Activated naive CD8-positive, alpha-beta T cell treated with anti-CD3 and anti-CD28 coated beads, Interleukin-2, amount 10 ng/mL, durations not matched to agents 7 days and 5 days (primary cell): ENCODE measurements at places on chromosomes 3 and 15. TPM values are rescaled to one million over a fixed set of nuclear protein-coding genes. Genes with fewer than 3 reads are reported as not detected.

DNA sequence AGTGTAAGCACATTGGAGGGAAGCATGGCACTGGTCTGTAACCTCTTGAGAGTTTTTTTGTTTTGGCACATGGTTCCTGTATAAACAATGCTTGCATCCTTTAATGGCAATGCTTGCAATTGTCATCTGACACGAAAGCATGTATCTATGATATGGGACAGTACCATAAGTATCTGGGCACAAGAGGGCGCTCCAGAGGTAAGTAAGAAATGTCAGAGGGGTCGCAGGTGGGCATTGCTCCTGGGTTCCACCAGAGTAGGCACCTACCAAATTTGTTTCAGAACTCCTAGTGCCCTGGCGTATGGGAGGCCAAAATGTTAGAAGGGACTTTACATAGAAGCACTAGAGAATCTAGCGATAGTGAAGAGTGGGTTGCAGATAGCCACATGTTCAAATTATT, 58.7 kb upstream of the BCHE start:
- no peak for DNase-seq
- H3K4me3 ChIP-seq, result no peak overlapping the region
- no peaks in the 10 kb centered on the region for H3K4me1 ChIP-seq

DNA sequence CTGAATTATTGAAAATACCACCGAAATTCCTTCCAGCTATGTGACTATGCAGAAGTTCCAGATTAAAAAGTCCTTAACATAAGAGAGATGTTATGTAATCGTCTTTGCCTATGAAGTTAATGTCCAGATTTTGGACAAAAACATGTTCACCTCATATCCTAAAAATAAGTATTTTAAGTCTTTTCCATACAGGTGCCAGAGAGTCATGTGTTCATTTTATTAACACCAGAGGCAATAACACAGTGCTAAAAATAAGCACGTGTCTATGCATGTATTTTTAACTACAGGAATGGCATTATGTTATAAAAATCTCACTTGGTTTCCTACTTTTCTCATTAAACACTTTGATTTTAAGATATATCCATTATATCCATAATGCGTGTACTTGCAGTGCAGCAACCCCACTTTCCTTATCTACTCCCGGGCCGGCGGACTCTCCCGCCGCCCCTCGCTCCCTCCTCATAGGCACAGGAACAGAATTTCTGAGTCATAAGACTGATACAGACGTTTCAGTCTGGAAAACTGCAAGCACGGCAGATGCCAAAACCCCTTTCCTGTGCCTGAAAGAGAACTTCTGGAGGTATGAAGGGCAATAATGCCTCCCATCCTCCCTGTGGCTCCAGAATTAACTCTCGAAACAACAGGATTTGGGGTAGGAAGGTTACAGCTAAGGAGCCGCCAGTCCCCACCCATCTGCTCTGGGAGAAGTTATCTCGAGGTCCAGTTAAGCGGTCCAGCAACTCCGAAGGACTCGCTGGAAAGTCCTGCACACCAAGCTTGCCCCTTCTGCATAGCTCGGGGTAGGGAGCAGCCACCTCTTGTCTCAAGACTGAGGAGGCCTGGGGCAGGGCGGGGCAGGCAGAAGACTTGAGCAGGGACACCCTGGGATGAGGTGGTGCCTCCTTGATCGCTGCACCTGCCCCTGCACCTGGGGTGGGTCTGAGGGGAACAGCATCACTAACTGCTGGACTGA, 22.3 kb upstream of the PSTPIP1 start:
- no peak overlapping the region for H3K4me3 ChIP-seq
- peaks cover under 1% of the 10 kb centered on the region for H3K36me3 ChIP-seq

GRCh38 chr3:149401212-149401925, 23.9 kb upstream of the TM4SF1 start:
- no peak overlapping the region for H3K4me3 ChIP-seq
- H3K27ac ChIP-seq, result no peak overlapping the region
- DNase-seq, result no peak
- H3K27me3 ChIP-seq, result peaks cover 33% of the 10 kb centered on the region

GRCh38 chr3:168467115-168467714, 371.5 kb upstream of the GOLIM4 start:
- H3K4me1 ChIP-seq, result no peaks in the 10 kb centered on the region
- H3K27ac ChIP-seq, result no peak overlapping the region
- no peaks in the 10 kb centered on the region for H3K36me3 ChIP-seq
- no peak for DNase-seq
- H3K4me3 ChIP-seq, result no peak overlapping the region

Gene ITIH1
- total RNA-seq, result not detected

Gene DLL4
- 0.11 TPM for total RNA-seq

Gene GOLGA8S
- total RNA-seq, result 1.3 TPM

Gene TAGLN3
- total RNA-seq, result not detected
